Upper lobe of left lung (tissue), 6 donors: ENCODE measurements at places on chromosomes 6 and 20. TPM values are rescaled to one million over a fixed set of nuclear protein-coding genes. Genes with fewer than 3 reads are reported as not detected.
A peak's percentile ranks its signal among the peaks of the same experiment; 100 is the strongest.

Gene ENPP5
- total RNA-seq: 8.4 TPM

Gene GDAP1L1
- not detected for total RNA-seq

Gene CNBD2
- 4.2 TPM for total RNA-seq

Gene SAPCD1
- total RNA-seq: 9.0 TPM

GRCh38 chr20:32562495-32562911, 22.6 kb downstream of the NOL4L start:
- no peak for DNase-seq

DNA sequence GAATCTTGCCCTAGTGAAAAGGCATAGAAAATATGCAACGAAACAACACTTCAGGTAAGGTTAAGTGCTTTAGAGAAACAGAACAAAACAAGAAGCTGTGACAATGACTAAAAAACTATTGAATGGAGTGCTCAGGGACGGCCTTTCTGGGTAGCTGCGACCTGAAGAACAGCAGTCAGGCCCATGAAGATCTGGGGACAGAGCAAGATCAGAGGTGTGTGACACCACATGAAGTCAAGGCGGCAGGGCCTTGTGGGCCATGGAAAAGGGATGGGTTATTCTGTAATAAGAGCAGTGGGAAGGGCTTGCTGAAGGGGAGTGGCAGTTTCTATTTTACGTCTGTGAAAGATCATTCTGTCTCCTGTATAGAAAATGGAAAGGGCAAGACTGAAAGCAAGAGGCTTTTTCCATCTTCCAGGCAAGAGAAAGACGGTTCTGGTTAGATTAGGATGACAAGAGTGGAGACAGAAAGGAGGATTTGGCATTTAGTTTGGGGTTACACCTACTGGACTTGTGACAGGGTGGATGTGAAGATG, 5.1 kb downstream of the UBE2V1 start:
- no peak for DNase-seq

- DNase-seq: no peak
Observed at GRCh38 chr6:170385506-170385905, 78.9 kb downstream of the FAM120B start.

DNA sequence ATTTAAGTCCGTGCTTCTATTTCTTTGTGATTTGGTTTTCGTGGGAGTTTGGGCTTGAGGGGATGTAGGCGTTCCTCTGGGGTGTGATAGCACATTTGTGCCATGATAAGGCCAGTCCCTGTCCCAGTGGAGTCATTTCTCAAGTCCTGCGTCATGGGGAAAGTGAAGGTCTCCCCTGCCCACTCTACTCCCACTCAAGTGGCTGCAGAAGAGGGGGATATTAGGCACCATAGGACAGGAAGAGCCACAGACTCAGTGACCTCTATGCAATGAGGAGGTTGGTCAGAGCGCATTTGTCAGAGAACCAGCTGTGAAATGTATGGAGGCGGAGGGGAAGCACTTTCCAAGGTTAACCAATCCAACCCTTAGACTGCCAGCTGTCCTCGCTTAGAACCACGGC, 51.9 kb upstream of the EDN1 start:
- no peak for DNase-seq

DNA sequence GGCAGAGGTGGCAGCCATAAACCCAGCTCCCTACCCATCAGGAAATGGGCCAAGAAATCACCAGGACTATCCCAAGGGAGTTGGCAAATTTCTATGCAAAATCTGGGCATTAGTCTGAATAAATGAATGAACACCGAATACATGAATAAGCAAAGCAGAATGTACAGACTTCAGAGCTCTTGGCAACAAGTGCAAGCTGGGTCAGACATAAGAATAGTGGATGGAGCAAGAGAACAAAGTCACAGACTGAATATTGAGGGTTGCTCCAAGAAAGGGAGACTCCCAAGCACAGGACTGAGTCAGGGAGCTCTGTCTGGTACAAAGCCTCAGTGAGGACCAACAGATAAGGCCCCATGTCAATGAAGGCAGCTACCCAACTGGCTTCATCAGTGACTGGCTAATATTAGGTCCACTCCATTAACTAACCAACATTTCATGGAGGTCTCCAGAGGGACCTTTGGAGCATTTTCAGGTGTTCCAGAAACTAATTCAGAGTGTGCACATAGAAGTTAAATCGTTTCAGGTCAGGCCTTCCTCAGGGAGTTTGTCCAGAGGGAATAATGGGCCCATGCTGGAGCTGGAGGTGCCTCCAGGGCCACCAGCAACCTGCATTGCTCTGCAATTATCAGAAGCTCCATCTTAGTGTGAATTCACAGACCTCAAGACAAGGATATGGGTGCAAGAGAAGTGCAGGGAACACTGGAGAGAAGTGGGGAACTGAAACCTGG, 191.5 kb upstream of the RALGAPA2 start:
- no peak for DNase-seq

DNA sequence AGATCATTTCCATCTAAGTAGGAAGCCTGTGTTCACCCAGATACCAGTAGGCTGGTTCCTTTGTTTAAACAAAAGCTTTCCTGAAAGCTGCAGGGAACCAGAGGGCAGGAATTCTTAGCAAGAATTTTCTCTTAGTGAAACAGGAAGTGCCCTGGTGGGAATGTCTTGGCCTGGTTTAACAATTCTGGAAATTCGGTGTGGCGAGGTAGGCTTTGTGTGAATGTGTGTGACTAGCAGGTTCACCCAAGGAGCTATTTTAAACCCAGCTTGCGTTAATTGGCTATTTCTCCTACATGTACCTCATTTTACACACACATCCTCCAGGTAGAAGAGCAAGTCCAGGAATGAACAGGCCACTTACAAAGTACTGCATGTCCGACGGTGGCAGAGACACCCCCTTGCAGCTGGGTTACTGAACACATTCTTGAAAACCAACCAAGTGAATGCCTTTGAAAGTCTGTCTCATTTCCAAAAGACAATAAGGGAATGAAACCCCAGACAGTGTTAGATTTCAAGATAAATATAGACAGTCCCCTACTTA, 64.6 kb downstream of the GFOD1 start:
- no peak for DNase-seq

GRCh38 chr6:124400261-124400999, 561.8 kb upstream of the RNF217 start:
- no peak for DNase-seq

GRCh38 chr20:13221673-13222318, 722 bp downstream of the ISM1 start:
- DNase-seq: peak; percentile 44

- no peak for DNase-seq
Observed at GRCh38 chr20:23118144-23118543, 32.0 kb upstream of the CD93 start.

- peak; percentile 47 for DNase-seq
Observed at GRCh38 chr6:47182291-47182957, 127.3 kb downstream of the TNFRSF21 start.

DNA sequence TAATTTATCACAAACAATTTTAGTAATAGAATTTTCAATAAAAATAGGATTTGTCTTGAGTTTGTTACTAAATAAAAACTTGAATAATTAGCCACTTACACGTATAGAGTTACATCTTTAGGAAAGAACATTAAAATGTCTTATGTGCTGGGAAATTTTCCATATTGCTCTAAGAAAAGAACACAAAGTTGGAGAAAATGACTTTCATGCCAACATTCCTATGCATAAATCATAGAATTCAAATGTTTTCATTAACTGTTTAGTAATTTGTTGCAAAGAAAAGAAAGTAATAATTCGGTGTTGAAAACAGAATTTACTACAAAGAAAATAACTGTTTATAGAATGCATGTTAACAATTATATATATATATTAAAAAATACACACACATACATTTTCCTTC, 4.7 kb upstream of the TBC1D32 start:
- DNase-seq: no peak

- DNase-seq: no peak
Observed at GRCh38 chr6:118869350-118869749, 24.6 kb upstream of the ASF1A start.

GRCh38 chr6:25384967-25385366, 105.8 kb downstream of the CARMIL1 start:
- no peak for DNase-seq

- DNase-seq: no peak
Observed at GRCh38 chr20:60224914-60225313, 266.7 kb downstream of the CDH26 start.

DNA sequence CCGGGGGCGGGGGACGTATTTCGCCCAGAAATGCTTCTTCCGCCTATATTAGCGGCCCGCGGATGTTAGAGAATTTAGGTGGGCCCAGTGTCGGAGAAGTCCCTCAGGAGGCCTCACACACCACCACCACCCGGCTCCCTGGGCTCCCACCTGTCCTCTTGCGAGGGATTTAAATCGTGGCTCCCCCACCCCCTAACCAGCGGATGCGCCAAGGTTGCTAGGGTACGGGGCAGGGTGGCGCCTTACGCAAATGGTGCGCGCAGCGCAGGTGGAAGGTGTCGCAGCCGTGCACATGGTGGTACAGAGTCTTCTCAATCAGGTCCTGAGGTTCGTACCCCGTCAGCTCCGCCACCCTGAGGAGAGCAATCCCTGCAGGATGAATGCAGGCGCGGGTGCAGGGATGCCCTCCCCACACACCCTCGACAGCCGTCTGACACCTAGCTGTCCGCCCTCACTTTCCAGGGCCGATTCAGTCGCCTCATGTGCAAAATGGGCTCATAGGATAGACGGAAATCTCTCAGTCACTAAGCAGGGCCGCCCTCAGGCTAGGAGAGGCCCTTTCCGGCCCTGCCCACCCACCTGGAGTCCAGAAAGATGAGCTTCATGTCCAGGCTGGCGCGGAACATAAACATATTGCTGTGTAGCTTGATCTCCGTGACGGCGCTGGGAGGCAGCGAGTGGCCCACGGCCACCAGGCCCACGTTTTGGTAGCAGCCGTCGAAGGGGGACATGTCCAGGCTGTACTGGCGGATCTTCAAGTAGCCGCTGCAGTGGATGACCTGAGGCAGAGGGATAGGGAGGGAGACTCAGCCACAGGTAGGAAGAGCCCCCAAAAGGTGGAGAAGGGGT, 16.6 kb downstream of the SIM1 start:
- peak; percentile 60 for DNase-seq

- no peak for DNase-seq
Observed at GRCh38 chr6:41153992-41154625, at the start of gene TREML1. Gene TREML1 (minus strand): TSS chr6:41154347. CDS start chr6:41154288, 59 bp downstream.

GRCh38 chr20:52847029-52847660, 125.0 kb upstream of the TSHZ2 start:
- no peak for DNase-seq

DNA sequence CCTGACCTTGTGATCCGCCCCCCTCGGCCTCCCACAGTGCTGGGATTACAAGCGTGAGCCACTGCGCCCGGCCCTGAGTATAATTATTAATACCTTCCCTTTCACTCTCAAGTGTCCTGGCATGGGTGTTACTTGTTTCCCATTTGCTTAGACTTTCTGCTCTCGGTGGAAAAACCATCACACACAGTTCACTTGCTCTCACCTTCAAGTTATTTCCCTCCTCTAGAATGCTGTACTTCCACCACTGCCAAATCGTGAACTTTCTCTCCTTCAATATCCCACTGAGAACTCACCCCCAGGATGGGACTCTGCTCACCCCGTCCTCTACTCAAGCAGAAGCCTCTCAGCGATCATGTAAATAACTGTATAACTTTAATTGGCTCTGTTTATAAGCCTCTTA, 4.6 kb upstream of the HIVEP1 start:
- no peak for DNase-seq

GRCh38 chr6:47729019-47729418, 30.6 kb downstream of the ADGRF4 start:
- DNase-seq: no peak

- DNase-seq: no peak
Observed at GRCh38 chr20:62276439-62276838, 26.4 kb upstream of the ADRM1 start.

- DNase-seq: no peak
Observed at GRCh38 chr6:39333644-39334438, 11.3 kb upstream of the KCNK16 start.

- no peak for DNase-seq
Observed at GRCh38 chr20:57698116-57698866, 11.5 kb downstream of the PMEPA1 start.
